ENCODE measurements at places on chromosomes 16 and 17.

DNA sequence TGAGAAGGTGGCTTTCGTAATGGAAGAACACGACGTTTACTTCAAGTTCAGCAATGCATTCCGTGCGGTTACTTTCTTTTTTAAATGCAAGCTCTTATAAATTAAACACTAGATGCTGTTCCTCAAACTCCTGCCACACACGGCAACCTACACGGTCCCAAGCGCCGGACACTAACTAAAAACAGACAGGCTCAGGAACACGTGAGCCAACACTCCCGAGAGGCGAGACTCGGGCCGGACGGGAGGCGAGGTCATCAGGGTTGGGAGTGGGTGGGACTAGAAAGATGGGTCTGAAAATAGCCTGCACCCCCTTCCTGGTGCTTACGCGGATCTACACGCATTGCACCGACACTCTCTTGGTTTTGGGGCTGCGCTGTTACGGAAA, 6.4 kb downstream of the CLCN7 start:
- no peak for DNase-seq

DNA sequence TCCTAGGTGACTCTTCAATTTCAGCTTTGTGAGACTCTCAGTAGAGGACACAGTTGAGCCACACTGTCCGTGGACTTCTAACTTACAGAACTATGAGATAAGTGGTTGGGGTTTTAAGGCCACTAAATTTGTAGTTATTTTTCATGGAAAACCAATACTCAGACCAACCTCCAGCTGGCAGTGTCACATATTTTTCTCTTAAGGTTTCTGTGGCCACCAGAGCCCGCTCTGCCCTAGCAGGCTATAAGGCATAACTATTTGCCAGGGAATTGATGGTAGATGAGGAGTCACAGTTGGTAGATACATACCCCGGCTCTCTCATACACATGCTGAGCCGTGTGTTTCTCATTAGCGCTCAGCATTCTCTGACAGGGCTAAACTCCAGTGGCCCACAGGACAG, 336.8 kb upstream of the MON1B start:
- no peak for DNase-seq

- DNase-seq, result no peak
Observed at GRCh38 chr17:11853321-11854151, 143.7 kb downstream of the ZNF18 start.

GRCh38 chr16:81210807-81211206, 27.7 kb upstream of the BCO1 start:
- DNase-seq, result no peak

Measured in GM19239 (cell line).